ENCODE measurements at places on chromosomes 7 and 10.
A peak's percentile ranks its signal among the peaks of the same experiment; 100 is the strongest.

DNA sequence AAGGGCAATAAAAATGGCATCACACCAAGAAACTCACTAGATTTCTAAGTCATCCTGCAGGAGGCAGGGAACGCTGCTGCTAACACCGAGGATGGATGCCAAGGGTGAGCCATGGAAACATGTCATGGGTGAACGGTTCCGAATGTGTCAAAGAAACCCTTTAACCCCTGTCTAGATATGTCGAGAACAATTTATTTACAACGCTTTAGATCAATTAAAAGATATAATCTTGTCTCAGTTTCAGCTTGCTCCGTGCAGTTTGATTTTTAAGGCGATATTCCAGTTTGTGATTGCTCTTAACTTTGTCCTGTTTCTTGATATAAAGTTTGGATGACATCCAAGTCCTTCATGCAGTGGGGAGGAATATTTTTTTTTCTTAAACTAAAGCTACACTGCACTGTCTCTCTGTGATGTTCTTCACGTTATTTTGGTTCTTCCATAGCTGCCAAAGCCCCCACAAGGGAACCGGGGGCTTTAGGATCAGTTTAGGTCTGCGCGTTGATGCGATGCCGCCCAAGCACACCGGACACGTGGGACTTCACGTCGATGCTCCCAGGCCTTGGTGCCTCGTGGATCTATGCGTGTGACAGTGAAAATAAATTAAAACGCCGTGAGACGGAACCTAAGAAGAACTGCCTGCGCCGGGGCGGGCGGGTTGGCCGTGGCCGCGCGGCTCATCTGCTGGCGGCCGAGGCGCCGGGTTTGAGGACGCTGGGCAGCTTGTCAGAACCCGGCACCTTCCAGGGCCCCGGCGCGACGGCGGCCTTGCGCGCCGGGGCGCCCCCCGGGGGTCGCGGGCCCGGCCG lies 220.3 kb downstream of the PHTF2 start:
- peak; percentile 33 for DNase-seq

DNA sequence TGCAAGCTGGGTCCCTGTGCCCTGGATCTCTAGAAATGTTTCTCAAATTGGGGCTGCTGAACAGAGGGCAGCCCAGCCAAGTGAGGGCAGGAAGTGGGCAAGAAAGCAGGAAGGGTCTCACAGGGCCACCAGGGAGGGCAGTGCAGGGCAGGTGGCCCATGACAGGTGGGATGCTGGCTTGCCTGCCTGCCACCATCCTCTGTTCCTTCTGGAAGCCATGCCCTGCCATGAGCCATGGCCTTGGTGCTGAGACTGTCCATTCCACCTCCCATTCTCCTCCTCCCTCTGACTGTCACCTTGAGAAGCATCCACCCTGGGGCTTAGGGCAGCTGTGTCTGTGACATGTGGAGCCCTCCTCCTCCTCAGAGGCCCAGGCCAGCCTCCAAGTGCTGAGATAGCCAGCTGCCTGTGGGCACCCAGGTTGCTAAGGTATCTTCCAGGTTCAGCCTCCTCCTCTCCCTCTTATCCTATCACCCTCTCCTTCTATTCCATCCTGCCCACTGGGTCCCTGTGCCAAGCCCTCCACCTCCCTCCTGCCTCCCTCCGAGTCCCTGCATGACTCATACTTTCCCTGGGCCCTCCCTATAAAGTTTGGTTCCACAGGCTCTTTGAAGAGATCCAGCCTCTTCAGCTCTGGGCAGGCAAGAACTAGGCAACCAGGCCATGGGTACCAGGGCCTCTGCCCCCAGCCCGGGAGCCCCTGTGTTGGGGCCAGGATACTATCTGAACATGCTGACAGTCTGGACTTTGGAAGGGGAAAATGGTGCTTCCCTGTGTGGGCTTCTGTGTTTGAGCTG lies 1.3 kb downstream of the VSIR start:
- DNase-seq = no peak

GRCh38 chr10:101693978-101694673 lies 844 bp downstream of the FBXW4 start:
- DNase-seq = no peak

- no peak for DNase-seq
Observed at GRCh38 chr7:84202855-84203254, 8.3 kb upstream of the SEMA3A start.

DNA sequence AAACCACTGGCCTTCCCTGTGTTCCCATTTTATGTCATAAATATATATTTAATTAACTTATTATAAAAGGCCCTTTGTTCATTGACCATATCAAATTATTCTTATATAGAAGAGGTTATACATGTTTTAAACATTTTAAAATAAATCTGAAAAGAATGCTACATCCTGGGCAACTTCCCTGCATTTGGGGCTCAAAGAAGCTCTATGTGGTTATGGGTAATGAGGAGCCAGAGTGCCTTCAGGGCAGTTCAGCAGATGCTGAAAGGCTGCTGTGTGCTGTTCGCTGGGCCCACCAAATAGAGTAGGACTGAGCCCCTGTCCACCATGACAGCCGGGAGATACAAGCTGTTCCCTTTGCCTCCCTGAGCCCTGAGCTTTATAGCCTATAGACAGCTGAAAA lies 35.9 kb downstream of the HTRA1 start:
- no peak for DNase-seq

DNA sequence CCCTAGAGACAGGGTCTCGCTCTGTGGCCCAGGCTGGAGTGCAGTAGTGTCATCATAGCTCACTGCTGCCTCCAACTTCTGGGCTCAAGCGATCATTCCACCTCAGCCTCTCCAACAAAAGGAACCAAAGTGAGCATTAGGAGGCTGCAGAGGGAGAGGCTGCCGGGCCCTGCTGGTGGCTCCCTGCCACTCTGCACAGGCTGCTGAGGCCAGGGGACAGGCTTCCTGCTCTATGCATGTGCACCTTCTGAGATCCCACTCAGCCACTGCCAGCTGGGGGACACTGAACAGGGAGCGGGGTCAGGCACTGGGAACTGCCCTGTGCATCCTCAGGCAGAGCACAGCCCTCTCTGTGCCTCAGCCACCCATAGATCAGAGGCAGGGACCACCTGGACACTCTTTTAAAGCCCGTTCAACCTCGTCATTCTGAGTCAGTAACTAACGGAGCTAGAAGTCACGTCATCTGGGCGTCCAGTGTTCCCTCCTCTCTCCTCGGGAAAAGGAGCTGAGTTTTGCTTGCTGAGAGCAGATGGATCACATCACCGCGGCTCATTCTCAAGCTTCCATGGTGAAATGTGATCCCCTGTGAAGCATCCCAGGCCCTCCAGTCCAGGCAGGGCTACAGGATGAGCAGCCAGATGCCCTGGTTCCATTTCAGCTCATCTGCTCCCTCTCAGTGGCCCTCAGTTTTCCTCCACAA lies 109.6 kb downstream of the MYL10 start:
- DNase-seq = no peak

DNA sequence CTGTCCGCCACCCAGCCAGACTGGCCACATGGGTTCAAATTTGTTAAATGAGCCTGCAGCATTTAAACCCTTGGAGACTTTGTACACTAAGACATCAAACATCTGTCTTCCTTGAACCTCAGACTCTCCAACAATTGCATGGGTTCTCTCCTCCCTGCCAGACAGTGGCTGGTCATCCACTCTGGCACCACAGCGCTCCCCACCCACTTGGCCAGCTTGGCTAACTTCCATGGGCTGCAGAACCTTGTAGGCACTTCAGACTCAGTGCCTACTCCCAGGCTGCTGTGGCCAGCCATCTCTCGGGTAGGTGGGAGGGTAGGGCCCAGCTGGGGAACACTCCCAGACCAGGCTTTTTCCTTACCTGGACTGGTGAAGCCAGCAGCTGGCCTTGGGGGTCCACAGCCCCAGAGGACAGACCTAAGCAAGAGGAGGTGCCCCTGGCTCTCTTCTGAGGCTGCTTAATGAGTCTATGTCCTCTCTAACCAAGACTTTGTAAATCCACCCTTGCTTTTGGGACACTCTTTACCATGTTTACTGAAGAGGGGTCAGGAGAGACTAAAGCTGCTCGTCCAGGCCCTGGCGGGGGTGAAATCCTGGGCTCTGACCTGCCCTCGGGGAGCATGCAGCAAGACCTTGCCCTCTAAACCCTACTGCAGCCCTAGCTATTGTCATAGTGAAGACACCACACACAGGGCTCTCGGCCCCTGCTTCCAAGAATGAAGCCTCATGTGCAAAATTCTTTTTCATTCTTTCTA lies 82.7 kb downstream of the ARHGAP22 start:
- no peak for DNase-seq

GRCh38 chr10:6492896-6493295 lies 87.2 kb downstream of the PRKCQ start:
- DNase-seq = no peak

GRCh38 chr10:71187600-71187999 lies 24.8 kb upstream of the UNC5B start:
- no peak for DNase-seq

DNA sequence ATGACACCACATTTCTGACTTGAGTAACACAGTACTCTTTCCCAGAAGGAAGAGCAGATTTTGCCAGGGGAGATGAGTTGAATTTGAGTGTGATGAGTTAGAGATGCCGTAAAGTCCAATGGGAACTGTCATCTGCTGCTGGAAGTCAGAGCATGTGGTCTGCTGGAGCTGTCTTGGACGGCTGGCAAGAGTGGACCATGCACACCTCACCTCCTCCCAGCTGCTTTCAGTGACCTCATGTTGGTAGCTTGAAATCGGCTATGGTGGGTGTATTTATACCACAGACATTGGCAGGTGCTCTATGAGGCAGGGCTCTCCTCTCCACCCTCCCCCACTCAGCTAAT lies 82.3 kb downstream of the COL13A1 start:
- no peak for DNase-seq

DNA sequence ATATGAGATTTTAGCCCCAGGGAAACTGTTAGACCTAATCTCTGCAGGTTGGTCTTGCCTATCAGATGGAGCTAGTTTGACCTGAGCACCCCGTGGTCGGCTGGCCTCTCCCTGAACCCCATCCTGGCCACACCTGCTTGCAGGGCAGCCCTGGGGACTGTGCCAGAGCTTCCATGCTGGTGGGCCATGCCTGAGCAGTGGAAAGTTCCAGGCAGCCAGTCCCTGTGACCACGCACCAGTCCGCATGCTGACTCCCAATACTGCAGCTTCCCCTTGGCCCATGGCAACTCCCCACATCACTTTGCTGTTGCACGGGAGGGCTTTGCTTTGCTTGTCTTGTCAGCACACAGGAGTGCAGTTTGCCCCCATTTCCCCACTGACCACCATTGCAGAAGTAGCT lies 427.8 kb upstream of the SEMA3D start:
- DNase-seq = no peak

DNA sequence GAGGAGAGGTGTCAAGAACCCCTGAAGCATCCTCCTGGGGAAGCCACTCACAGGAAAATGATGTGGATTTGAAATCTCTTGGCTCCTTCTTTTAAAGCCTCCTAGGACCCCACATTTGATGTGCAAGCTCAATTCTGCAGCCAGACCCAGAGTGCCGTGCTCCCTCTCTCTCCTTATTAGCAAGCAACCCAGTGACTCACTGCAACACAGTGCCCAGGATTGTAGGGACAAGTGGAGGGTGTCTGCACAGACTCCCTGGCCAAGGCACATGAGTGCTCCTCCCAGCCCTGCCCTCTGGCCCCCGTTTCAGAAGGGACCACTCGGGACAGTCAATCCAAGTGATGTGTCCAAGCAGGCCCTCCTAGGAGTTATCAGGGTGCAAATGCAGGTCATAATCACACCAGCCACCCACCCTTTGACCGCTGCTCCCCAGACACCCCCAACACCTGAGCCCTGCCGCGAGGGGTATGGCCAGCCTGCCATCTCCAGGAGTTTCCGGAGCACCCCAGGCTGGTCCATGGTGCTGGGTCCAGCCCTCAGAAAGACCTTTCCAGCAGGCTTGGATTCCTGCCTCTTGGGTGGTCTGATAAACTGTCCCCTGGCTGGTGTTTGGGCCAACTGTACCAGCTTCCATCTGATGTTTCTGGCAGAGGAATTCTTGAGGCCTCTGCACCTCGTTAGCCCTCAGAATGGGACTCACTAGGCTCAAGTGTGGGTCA lies 54.5 kb upstream of the CXCL12 start:
- no peak for DNase-seq

- no peak for DNase-seq
Observed at GRCh38 chr10:17026686-17027485, 102.7 kb downstream of the CUBN start.

DNA sequence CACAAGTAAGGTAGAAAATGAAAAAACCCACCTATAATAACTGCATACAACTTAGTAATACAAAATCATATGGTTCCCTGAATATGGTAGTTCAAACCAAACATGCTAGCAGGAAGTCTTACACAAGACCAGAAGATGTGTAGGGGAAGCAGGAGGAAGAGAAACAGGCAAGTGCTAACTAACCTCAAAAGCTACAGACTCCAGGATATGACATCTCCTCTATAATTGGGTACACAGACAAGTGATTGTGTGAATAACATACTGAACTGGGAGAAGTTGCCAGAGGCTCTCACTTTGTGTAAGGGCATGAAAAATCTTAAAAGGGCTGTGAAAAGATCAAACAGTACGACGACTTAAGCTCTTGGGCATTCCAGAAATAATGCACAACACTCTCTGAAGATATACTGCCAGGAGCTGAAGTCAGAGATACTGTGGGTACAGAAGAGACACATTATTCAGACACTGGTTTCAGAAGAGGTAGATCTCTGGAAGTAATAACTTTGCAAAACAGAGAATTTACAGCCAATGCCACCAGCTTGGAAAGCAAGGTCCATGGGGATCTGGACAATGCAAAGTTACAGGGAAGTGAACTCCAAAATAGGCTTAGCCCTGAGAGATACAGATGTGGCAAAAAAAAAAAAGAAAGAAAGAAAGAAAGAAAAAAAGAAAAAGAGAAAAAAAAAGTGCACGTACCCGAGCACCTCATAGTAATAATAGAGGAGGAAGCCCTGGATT lies 767.2 kb downstream of the TNS3 start:
- DNase-seq = no peak

DNA sequence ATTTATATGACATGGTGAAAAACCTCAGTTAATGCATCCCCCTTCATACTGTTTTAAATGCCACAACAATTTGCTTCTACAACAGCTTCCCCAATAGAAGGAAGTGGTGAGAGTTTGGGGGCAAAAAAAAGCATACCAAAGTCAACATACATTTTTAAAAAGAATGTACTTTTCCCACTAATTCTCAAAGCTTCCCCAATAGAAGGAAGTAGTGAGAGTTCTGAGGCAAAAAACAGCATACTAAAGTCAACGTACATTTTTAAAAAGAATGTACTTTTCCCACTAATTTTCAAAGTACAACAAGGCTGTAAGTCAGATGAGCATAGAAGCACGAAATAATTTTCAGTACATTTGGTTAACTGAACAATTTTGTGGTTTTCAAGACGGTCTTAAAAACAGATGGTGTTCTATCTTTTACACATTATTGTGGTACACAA lies 24.0 kb downstream of the WASL start:
- DNase-seq = no peak

- DNase-seq = no peak
Observed at GRCh38 chr7:94649450-94649849, 6.5 kb downstream of the SGCE start.
